ENCODE measurements at places on chromosomes 1 and 21. TPM values are rescaled to one million over a fixed set of nuclear protein-coding genes. Genes with fewer than 3 reads are reported as not detected.

The FGR gene
- total RNA-seq = 1.3 TPM

The HSPA6 gene
- total RNA-seq = 1.4 TPM

- no peak for ATAC-seq
Measured at GRCh38 chr1:211606914-211607753, 28.2 kb upstream of the SLC30A1 start.

The LCE1E gene
- not detected for total RNA-seq

- no peak for ATAC-seq
Measured at GRCh38 chr1:67682659-67683197, 2.3 kb upstream of the GADD45A start.

GRCh38 chr21:17402937-17403336, 109.9 kb upstream of the CXADR start:
- no peak for ATAC-seq

Measured in esophagus mucosa (tissue), 1 donor.